ENCODE measurements at places on chromosomes 4 and X.

GRCh38 chr4:165088366-165088765, 24.3 kb downstream of the TMEM192 start:
- no peak for DNase-seq

DNA sequence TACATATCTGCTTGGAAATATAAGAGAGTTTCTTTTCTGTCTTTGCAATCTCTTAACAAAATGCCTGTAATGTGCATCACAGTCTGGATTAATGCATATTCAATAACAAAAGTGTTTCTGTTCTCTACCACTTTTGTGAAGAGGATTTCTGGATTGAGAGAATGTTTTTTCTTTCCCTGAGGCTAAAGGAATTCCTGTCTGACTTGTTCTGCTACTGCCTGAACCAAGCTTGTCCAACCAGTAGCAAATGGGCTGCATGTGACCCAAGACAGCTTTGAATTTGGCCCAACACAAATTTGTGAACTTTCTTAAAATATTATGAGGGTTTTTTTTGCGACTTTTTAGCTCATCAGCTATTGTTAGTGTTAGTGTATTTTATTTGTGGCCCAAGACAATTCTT, 1133.9 kb downstream of the SH3BGRL start:
- no peak for DNase-seq

DNA sequence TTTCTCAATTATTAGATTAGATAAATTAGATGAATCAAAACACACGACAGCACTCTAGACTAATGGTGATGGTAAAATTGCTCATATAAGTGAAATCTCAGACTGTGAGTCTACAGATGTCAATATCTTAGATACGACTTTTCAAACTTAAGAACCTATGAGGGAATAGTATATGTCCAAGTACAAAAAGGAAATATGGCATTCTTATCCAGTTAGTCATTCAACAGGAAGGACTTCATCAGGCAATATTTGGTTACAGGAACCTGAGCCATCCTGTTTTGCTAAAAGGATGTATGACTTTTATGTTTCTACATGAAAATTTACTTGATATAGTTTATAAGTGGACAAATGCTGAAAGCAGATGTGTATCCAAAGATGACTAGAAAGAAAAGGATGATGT, 107.0 kb downstream of the CT47B1 start:
- no peak for DNase-seq

DNA sequence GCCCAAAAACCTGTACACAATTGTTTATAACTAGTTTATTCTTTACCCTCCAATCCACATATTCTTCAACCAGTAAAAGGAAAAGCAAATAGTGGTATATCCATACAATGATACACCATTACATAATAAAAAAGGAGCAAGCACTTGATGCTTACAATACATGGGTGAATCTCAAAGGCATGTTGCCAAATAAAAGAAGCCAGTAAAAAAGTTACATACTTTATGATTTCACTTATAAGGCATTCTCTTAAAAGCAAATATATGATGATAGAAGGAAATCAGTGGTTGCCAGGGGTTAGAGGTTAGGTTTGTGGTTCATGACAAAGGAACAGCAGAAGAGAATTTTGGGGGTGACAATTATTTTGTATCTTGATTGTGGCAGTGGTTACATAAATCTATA, 896.1 kb upstream of the LCORL start:
- no peak for DNase-seq

DNA sequence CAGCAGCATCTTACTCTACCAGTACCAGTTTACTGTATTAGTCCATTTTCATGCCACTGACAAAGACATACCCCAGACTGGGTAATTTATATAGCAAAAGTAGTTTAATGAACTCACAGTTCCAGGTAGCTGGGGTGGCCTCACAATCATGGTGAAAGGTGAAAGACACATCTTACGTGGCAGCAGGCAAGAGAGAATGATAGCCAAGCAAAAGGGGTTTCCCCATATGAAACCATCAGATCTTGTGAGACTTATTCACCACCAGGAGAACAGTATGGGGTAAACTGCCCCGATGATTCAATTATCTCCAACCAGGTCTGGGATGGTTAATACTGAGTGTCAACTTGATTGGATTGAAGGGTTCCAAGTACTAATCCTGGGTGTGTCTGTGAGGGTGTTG, 69.3 kb downstream of the YIPF6 start:
- no peak for DNase-seq

DNA sequence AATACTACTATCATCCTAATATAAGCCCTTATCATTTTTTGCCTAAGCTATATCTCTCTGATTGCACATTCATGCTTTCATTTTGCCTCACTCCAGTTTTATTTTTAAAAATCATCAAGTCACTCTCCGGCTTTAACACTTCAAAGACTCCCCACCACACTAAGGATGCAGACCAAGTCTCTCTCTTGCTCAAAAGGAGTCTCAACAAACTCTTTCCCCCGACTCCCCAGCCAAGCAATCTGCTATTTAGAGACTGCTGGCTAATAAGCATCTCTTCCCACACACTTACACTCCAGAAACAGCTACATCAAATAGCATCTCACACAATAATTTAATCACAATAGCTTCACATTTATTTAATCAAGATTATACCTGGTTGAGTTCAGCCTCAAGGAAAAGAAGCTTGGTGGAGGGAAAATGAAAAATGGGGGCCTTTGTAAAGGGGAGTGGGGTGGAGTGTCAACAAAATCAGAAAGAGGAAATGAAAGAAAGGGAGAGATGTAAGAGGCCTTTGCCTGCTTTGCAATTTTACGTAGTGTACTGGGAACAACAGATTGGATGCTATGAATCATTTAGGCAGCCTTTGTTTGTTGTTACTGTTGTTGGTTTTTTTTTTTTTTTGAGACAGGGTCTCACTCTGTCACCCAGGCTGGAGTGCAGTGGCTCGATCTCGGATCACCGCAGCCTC, 104.1 kb upstream of the MCF2 start:
- DNase-seq, result no peak

- DNase-seq, result no peak
Observed at GRCh38 chrX:95332530-95332929, 1352.1 kb upstream of the DIAPH2 start.

- no peak for DNase-seq
Observed at GRCh38 chr4:60891947-60892346, 308.2 kb upstream of the ADGRL3 start.

GRCh38 chr4:80489798-80490197, 154.3 kb downstream of the CFAP299 start:
- DNase-seq, result no peak

GRCh38 chr4:124401606-124402005, 310.9 kb downstream of the ANKRD50 start:
- DNase-seq, result no peak

DNA sequence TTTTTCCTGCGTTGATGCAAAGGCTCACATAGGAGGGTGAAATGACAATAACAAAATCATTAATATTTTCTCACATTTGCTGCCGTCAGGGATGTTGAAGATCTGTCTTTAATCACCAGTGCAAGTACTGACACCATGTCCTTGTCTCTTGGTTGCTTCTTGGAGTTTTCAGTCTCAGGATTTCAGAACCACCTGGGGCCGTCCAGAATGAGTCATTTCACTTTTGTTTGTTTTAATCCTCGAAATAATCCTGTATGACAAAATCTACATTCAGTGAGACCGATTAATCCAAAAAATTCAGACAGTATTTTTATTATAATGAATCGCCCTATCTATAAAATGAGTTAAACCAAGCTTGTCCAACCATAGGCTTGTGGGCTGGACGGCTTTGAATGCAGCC, 47.2 kb downstream of the NEIL3 start:
- DNase-seq, result no peak

DNA sequence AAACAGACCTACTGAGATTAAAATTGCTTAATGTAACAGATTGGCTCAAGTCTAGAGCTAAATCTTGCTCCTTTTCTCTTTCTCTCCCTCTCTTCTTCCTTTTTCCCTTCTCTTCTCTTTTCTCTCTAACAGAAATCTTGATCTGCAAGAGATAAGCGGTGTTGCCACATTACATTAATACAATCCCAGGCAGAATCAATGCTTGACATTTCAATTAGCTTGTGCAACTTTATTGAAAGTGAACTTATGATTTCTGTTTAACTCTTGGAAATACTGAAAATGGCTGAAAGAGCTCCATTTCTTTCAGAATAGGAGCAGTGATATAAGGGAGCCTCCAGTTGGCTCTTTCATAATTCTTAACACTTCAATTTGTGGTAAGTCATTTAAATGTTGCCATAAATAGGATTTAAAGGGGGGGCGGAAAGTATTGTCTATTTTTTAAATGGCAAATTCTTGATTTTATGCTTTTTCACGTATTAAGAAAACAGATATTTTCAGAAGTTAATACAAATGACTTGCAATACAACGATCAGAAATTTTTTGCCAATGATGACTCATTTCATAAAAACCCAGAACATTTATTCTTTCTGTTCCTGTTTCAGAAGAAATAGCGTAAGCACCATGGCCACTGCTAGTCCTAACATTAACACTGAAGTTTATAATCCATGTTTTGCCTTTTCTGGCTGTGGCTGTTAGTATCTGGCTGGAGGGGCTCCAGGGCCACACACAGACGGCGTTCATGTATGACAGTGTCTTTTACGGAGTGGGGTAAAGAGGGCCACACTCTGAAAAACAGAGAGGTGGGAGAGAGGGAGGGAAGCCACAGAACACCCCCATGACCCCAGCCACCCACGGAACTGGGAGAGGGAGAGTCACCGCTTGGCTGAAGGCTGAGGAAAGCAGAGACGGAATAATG, 115.7 kb upstream of the FAT1 start:
- DNase-seq, result no peak

- DNase-seq, result no peak
Observed at GRCh38 chr4:128854433-128854832, 44.9 kb downstream of the JADE1 start.

- no peak for DNase-seq
Observed at GRCh38 chr4:185138161-185138560, 4.9 kb upstream of the SLC25A4 start.

Measured in stimulated activated CD4-positive, alpha-beta T cell treated with anti-CD3 and anti-CD28 coated beads, Interleukin-12 subunit alpha, Interleukin-12 subunit beta, amount 100 ng/mL, for 24 hours (primary cell).